ENCODE measurements at places on chromosomes 7 and 10.
A peak's percentile ranks its signal among the peaks of the same experiment; 100 is the strongest.

GRCh38 chr10:43479275-43479674 is 42.4 kb downstream of the ZNF487 start:
- H3K27me3 ChIP-seq: no peaks in the 10 kb centered on the region
- no peak for DNase-seq
- no peaks in the 10 kb centered on the region for H3K4me1 ChIP-seq
- no peak overlapping the region for H3K4me3 ChIP-seq

- no peak overlapping the region for H3K4me3 ChIP-seq
- H3K27ac ChIP-seq: peak overlapping the region; percentile 28
- no peaks in the 10 kb centered on the region for H3K36me3 ChIP-seq
- no peaks in the 10 kb centered on the region for H3K27me3 ChIP-seq
These were observed 35.2 kb downstream of the BTBD16 start for GRCh38 chr10:122306282-122306681.

- no peaks in the 10 kb centered on the region for H3K27me3 ChIP-seq
- H3K27ac ChIP-seq: no peak overlapping the region
- peaks cover 3% of the 10 kb centered on the region for H3K4me1 ChIP-seq
- H3K36me3 ChIP-seq: no peaks in the 10 kb centered on the region
- no peak for DNase-seq
These were observed 9.5 kb upstream of the EFCAB10 start for GRCh38 chr7:105590793-105591192.

DNA sequence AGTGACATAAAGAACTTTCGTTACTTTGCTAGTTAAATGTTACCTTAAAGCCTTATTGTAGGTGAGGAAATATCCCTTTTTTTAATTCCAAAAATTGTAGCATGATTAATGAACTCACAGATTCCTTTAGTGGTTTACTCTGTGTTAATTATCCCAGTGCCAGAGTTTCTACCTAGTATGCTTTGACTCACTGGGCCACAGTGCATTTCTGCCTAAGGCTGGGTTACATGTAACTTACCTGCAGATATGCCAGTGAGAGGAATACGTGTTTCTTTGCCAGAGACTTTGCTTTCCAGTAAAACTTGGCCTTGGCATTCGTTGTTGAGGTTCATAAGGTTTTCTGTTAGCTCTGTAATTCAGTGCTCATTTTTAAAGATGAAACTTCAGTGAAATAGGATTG is 380.8 kb upstream of the LRGUK start:
- no peaks in the 10 kb centered on the region for H3K4me1 ChIP-seq
- no peaks in the 10 kb centered on the region for H3K27me3 ChIP-seq
- H3K36me3 ChIP-seq: no peaks in the 10 kb centered on the region
- no peak overlapping the region for H3K27ac ChIP-seq
- DNase-seq: no peak
- no peak overlapping the region for H3K4me3 ChIP-seq

- no peak for DNase-seq
- no peak overlapping the region for H3K27ac ChIP-seq
- H3K4me1 ChIP-seq: no peaks in the 10 kb centered on the region
- no peak overlapping the region for H3K4me3 ChIP-seq
These were observed 45.0 kb upstream of the GRM3 start for GRCh38 chr7:86598721-86599120.

- H3K27me3 ChIP-seq: no peaks in the 10 kb centered on the region
- DNase-seq: no peak
- no peaks in the 10 kb centered on the region for H3K36me3 ChIP-seq
- no peak overlapping the region for H3K4me3 ChIP-seq
- no peak overlapping the region for H3K27ac ChIP-seq
These were observed 8.8 kb upstream of the ABI1 start for GRCh38 chr10:26869528-26869927.

DNA sequence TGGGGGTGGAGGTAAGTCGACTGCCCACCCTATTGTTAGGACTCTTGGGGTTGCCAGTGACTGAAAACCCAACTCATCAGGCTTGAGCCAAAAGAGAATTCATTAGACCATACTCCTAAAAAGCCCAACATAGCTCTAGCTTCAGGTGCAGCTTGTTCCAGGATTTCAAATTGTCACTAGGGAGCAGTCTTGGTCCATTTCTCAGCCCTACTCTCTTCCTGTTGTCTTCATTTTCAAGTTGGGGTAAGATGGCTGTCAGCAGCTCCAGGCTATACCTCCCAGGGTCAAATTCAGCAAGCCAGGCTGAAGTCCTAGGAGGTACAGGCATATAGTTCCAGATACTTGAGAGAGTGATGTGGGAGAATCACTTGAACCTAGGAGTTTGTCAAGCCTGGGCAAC is 14.9 kb upstream of the COL13A1 start:
- H3K4me3 ChIP-seq: no peak overlapping the region
- H3K27me3 ChIP-seq: peaks cover 20% of the 10 kb centered on the region
- DNase-seq: no peak
- no peaks in the 10 kb centered on the region for H3K36me3 ChIP-seq
- no peaks in the 10 kb centered on the region for H3K4me1 ChIP-seq
- no peak overlapping the region for H3K27ac ChIP-seq

GRCh38 chr10:75651417-75651816 is 220.0 kb downstream of the LRMDA start:
- no peak for DNase-seq
- H3K36me3 ChIP-seq: no peaks in the 10 kb centered on the region
- H3K27me3 ChIP-seq: no peaks in the 10 kb centered on the region

DNA sequence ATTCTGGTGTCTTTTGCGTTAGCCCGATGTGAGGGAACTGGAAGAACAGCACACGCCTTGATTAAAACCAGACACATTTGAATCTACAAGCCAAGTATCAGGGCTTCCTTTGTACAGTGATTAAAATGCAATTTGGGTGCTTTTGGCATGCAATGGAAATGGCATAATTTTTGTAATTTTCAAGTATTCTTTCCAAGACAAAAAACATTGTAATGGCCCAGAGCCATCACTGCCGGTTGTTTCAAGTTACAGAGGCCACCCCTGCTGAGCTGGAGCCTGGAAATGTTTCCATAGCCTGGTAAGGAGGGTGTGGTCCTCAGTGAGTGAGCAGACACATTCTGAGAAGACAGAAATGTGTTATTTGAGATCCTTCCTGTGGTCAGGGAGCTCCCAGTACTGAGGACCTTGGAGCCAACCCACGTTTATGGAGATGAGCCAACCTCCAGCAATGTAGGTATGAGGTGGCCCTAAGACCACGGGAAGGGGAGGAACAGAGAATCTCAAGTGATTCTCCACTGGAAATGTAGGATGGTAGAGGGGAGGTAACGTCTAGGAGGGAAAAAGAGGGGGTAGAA is 20.9 kb downstream of the TEX36 start:
- peaks cover 4% of the 10 kb centered on the region for H3K4me1 ChIP-seq
- no peak overlapping the region for H3K4me3 ChIP-seq
- no peak for DNase-seq
- no peak overlapping the region for H3K27ac ChIP-seq
- H3K36me3 ChIP-seq: no peaks in the 10 kb centered on the region
- H3K27me3 ChIP-seq: no peaks in the 10 kb centered on the region
